ENCODE measurements at places on chromosomes 7 and 10.

DNA sequence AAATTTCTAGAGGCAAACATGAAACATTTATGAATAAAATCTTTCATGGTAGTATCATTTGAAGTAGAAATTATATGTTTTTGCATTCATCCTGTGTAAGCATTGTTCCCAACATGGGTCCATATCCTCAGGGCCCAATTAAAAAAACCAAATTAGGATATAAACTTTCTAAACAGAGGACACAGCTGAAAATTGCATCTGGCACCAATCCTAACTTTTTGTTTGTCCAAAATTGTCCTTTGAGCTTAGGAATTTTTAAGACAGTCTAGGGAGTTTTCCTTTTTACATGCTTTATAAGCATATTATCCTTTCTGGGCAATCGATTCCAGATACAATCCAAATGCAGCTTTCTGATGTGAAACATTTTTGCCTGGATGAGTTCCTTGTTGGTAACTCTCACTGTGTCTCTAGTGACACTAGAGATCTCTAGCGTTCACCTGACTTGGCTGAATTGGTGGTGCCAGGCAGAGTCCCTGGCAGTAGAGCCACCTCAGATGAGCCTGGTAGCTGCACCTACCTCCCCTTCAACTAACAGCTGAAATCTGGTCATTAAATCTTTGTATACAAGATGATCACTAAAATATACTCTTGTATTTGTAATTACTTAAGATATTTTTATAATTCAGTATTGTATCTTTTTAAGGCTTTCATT, 137.6 kb upstream of the SAMD8 start:
- no peak for DNase-seq

DNA sequence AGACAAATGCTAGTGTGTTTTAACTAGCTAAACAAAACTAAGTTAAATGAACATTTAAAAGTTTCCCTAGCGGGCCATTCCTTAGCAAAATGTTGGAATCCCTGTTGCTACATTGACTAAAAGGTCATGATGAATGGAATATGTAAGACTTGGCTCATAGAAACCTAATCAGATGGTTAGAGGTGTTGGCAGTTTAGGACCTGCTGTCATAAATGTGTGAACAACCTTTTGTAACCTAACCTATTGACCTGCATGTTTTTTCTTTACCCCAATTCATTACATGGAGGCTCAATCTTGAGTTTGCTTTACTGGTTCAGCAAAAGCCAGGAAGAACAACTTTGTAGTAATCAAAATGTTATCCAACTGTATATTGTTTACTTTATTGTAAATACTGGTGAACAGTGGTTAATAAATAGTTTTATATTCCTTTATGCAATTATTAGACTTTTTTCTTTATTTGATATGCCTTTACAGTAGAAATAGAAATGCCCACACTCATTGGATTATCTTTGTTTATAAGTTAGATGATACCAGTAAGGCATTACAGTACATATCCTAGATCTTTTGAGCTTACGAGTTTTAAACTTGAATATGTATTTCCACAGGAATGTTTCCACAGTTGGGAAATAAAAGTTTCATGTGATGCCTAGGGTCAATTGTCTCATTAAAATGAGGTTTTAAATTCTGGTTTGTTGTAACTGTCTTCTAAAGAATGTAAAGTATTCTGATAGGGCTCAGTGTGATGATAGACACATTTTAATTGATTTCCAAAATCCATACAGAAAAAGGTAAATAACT, 11.6 kb downstream of the CBX3 start:
- no peak for DNase-seq

DNA sequence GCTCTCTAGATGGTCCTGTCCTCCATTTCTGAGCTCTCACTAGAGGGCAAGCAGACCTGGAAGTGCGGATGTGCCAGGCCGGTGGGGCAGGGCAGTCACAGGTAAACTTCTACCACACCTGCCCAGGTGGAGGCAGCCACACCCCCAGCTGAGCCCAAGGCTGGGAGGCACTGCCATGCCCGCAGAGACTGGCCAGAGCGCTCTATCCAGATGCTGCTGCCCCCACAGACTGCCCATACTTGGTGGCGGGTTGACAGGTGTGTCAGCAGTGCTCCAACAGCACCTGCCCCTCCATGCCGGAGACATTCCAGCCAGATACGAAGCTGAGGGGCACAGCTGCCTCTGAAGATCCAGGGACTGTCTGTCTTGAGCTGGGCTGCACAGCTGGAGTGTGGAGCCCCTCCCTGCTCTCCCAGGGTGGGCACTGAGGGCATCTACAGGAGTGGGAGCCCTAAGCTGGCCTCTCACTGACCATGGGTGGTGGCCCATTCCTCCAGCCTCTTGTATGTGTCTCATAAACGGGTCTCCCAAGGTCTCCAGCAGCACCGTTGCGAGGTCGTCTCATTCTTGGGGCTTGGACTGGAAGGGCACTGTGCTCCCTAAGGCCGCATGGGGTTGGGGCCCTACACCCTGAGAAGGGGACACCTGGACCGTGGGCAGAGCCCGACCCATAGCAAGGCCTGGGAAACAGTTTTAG, 38.2 kb upstream of the PPIF start:
- no peak for DNase-seq

- no peak for DNase-seq
These were observed 23.4 kb downstream of the FRMPD2 start for GRCh38 chr10:48251152-48251524.

DNA sequence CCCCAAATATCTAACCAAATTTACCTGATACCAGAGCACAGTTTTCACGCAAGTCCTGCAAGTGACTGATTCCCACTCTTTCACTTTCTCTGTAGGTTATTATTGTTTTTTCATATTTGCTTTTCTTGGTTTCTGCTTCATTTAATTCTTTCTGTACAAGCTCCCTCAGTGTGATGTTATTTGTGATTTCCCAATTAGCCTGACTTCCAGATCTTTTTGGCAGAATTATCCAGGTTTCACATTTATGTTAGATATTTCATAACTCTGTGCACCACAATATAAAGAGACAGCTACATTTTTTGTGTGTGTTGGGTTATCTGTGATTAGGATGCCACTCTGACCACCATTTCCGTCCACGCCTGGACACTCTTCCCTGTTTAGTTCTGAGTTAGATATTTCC, 381.5 kb upstream of the CNTNAP2 start:
- DNase-seq = no peak

DNA sequence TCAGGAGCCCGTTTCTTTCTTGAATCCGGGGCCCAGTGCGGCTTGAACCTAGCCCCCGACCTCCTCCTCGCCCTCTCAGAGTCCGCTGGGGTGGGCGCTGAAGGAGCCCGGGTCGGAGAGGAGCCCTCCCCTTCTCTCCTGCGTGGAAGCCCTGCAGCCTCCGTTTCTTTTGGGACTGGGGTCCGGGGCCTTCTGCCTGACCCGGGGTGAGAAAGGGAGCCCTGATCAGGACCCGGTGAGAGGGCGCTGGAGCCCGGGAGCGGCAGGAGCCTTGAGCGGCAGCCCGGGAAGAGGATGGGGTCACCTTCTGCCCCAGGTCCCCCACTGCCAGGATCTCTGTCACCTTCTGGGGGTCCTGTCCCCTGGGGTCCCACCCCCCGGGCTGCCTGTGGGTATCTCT, 162.3 kb downstream of the ZNF33B start:
- DNase-seq = no peak

- no peak for DNase-seq
These were observed 11.1 kb upstream of the SGCE start for GRCh38 chr7:94666879-94667587.

GRCh38 chr7:82318786-82319185, 124.8 kb downstream of the CACNA2D1 start:
- DNase-seq = no peak

GRCh38 chr7:124152859-124153692, 120.2 kb upstream of the TMEM229A start:
- DNase-seq = no peak

DNA sequence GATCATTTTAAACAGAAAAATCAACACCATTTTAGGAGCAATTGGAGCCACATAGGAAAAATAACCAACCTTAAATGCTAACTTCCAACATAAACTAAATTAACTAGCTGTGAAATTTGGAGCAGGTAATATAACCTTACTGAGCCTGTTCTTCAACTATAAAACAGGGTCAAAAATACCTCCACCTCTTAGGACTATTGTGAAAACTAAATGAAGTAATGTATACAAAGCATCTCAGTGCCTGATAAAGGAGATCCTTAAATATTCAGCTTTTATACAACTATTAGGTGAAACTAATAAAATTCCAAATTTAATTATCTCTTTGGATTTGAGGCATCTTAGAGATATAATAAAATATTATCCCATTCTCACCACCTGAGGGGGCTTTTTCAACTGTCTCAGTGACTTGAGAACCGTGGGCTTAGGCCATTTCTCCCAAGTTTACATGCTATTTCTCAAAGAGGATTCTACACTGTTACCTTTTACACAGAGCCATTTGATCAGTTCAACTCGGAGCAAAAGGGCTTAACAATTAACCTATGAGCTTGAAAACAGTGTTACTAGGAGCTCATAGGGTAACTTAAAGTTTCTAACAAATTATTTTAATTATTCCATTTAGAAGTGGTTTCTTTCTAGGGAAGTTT, 165.0 kb upstream of the ASAH2 start:
- DNase-seq = no peak

GRCh38 chr7:6022707-6023106, 8.5 kb upstream of the ANKRD61 start:
- no peak for DNase-seq

DNA sequence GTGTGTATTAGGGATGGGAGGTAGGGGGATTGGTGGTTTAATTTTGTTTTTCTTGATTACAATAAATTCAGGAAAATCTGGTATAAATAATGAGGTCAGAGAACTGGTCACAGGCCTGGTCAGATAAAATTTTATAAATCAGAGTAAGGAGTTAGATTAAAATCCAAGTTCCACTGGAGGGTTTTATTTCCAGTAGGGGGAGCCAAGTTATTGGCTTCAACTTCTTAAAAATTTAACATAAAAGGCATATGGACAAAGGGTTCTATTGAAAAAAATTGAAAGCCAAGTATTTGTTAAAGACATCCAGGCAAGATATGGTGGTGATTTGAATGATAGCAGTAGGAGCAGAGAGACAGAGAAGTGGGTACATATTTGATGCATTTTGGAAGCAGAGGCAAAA, 763.3 kb downstream of the SORCS1 start:
- DNase-seq = no peak

DNA sequence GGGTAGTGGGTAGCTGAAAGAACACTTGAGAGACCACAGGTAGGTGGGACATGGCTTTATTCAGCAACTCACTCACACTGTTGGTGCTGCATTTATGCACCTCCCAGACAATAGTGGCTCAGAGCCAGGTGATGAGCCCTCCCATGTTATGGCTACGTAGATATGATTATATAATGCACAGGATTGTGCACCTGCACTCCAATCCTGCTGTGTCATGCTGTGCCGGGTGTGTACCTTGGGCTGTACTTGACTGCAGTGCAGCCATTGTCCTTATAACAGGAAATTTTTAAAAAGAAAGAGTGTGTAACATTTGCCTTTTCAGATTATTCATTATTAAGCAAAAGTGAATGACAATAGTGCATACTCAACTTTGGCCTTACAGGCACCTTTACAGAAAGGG, 366.1 kb upstream of the BMPER start:
- DNase-seq = no peak

GRCh38 chr7:94594882-94595281, 61.1 kb downstream of the SGCE start:
- DNase-seq = no peak

DNA sequence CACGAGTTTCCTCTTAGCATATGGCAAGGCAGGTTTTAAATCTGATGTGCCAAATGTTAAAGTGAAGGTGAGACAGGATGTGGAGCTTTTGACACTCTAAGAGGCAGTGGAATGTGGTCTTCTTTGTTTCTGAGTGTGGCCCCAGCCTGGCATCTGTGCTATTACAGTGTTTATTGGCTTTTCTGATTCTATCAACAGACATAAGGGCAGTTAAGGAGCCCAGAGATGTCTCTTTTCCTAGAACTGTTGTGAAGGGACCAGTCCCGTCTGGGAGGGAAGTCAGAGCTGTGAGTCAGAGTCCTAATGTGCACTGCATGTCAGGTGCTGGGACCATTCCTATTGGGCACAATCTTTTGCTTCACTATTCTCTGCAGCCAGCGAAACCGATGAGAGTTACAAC, 32.5 kb downstream of the TRUB1 start:
- DNase-seq = no peak

Data from H54 (cell line).